Stimulated activated CD4-positive, alpha-beta T cell treated with anti-CD3 and anti-CD28 coated beads, Interleukin-1b, Interleukin-23, amount 100 ng/mL, for 1 hour (primary cell): ENCODE measurements at places on chromosomes 11 and 22.

DNA sequence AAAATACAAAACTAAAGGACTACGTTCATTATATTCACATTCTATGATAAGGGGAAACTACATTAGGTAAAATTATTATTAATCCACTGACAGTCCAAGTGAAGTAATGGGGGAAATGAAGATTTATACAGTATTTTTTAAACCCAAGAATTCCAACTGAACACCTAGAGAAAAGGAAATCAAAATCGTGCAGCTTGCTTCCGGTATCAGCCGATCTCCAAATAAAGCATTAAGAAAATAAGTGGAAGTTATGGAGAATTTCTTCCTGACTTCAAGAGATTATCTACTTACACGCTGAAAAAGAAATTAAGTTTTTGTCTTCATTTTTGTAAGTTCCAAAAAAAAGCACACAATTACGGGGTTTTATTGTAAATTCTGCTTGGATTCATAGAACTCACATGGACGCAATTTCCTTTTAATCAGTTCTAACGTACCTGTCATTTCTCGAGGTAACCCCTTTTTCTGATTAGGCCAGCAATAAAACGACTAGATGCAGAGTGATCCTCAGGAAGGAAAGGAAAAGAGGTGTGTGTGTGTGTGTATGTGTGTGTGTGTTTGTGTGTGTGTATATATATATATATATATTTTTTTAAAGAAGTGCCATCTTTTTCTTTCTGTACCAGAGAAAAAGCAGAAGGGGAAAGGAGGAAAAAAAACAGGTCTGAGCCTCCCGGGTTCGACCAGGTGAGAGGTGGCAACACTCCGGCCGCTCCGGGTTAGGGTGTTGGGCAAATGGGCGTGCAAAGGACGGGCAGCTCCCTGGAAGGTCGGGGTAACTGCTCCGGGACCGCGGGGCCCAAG, 1.1 kb downstream of the ZBTB44 start:
- DNase-seq = no peak

DNA sequence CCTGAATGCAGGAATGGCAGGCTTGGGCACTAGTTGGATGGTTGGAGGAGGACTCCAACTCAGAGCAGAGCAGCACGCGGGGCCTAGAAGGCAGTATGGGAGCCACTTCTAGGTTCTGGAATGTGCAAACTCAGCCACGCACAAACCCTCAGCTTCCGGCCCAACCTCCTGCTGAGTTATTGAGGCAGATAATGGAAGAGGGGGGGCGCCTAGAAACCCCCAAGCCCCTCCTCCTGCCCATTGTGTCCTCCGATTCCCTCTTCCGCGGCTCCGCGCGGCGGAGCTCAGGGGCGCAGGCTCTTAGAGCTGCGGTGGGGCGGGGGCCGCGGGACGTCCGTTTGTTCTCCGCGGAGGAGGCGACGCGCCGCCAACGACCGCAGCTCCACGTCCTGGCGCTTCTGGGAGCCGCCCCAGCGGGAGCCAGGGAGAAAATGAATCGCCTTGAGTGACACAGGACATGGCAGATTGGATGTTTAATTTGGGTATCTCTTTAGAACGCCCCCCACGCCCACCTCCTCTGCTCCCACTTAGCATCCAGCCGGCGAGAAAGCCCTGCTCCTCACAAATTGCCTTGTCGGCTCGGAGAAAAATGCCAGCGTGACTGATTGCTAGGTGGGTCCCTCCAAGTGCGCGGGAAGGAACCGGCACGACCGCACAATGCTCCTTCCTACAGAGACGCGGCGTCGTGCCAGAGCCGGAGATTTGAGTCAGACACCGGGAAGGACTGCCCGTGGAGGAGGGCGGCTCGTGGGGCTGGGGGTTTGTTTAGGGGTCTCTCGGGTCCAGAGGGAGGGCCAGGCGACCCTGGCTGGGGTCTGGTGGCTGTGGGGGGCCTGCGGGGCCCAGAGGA, 144.6 kb downstream of the NECTIN1 start:
- no peak for DNase-seq

- no peak for DNase-seq
Observed at GRCh38 chr11:122744357-122744756, 88.8 kb downstream of the UBASH3B start.

- no peak for DNase-seq
Observed at GRCh38 chr22:27331526-27332281, 469.9 kb downstream of the MN1 start.

DNA sequence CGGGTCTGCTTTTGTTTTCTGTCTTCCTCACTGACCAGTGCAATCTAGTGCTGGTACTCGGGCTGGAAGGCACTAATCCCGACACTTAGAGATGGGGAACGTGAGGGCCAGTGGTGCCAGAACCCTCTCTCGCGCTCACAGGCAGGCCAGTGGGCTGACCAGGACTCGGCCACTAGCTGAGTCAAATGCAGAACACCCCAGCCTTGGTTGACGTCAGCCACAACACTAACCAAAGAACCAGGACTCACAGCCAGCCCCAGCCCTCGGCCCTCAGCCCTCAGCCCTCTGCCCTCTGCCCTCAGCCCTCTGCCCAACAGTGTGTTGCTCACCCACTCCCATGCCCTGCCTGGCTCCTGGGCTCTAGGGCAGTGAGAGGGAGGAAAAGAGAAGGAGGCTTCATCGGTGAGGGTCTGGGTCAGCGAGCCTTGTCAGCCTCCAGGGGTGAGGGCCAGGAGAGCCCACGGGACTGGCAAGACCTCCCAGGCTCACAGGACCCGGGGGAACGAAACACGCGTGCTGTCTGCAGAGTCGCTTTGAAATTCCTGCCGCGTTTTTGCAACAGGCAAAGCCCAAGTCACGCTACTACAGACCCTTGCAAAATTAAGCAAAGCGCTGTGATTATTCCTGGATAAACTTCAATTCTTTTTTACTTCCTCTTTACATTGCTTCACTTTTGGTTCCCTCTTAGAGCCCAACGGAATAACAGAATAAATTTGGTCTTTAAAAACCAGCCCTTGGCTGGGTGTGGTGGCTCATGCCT, 27.5 kb downstream of the KIAA0930 start:
- DNase-seq = no peak

GRCh38 chr22:19797086-19798002, 36.8 kb downstream of the TBX1 start:
- no peak for DNase-seq

DNA sequence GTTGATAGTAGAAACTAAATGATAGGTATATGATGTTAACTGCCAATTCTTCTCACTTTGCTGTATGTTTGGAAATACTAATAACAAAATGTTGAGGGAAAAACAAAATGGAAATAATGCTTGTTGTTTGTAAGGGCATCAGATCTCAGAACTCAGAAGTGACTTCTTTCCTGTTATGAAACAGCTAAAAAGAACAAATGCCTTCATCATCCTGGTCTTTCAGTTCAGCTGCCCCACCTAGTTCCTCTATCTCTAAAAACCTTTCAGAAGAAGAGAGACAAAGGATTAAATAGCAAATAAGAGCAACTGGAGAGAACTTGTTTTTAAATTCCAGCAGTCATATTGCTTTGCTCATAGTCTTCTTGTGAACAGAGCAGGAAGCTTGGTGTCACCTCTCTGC, 345.3 kb upstream of the NCAM1 start:
- DNase-seq = no peak

DNA sequence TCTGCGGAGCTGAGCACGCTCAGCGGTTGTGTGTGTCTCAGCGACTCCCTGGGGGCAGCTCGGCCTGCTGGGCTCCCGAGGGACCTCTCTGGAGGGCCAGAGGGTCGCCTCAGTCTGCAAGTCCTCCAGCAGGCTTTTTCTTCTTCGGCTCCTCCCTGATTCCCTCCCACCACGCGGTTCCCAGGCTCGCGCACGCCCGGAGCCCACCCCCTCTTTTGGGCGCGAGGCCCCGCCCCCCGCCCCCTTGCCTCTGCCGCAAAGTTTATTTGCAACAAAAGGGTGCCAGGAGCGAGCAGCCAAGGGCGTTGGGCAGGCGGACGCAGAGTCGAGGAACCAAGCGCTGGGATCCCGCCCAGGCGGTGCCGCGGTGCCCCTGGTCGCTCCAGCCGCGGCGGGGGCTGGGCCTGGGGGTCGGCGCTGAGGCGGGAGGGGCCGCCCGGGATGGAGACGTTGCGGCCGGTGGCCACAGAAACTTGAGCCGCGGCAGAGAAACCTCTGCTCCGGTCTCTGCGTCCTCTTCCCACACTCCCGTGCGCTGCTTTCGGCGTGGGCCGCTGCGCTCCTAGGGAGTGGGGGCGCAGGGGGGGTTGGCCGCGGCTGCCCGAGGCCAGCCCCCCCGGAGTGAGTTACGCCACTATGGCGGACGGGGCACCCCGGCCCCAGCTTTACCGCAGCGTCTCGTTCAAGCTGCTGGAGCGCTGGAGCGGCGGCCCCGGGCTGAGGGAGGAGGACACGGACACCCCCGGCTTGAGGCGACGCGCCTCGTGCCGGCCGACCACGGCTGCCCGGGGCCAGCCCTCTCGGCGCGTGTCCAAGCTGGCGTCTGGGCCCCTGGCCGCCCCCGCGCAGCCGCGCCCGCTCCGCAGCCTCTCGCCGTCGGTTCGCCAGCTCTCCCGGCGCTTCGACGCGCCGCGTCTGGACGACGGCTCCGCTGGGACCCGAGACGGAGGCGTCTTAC, at the start of gene ARHGEF17:
TSS of gene ARHGEF17 (plus strand) at position 274 of the 958 bp plus-strand sequence. CDS start at position 637, 363 bp downstream.
- no peak for DNase-seq

DNA sequence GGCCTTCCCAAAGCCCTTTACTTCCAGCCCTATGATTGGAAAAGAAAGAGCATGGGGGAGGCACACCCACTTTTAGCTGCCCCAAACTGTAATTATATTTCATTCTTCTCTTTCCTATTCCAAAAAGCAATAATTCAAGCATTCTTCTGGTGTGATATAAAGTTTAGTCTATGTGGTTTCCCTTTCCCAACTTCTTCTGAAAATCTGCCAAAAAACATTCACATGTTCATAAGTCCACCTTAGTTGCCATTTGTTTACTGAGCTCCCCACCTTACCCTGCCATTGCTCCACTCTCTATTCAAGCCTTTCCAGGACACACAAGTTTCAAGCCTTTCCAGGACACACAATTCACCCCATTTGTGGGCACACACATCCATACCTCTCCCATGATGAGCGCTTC, 111.6 kb upstream of the BMAL1 start:
- DNase-seq = no peak

DNA sequence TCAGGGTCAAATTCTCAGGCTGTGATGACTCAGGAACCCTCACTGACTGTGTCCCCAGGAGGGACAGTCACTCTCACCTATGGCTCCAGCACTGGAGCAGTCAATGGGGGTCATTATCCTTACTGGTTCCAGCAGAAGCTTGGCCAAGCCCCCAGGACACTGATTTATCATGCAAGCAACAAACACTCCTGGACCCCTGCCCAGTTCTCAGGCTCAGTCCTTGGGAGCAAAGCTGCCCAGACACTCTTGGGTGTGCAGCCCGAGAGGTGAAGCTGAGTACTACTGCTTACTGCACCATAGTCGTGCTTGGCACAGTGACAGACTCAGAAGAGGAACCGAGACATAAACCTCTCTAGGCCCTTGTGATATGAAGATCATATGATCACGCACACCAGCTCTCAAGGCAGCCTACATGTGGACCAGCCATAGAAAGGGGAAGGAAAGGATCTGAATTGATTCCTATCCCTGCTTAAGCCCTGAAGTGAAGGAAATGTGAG, 58.2 kb downstream of the ZNF280B start:
- DNase-seq = no peak
